SW480 (cell line): ENCODE measurements at places on chromosomes 2 and 18.

DNA sequence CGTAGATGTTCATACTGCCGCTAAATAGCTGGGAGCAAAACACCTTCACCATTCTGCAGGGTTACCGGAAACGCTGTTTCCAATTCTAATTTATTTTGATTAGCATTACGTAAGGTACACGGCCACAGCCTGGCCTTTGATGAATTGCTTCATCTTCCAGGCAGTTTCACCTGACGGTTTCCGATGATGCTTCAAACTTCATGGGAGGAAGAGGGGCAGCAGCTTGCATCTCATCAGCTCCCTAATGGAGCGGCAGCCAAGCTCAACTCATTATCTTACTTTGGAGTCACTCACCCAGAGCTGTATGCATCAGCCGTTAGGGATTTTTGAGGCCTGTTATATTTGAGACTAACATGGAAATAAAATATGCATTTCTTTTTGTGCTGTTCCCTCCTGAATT, 54.8 kb downstream of the TMEM18 start:
- no peak for DNase-seq

DNA sequence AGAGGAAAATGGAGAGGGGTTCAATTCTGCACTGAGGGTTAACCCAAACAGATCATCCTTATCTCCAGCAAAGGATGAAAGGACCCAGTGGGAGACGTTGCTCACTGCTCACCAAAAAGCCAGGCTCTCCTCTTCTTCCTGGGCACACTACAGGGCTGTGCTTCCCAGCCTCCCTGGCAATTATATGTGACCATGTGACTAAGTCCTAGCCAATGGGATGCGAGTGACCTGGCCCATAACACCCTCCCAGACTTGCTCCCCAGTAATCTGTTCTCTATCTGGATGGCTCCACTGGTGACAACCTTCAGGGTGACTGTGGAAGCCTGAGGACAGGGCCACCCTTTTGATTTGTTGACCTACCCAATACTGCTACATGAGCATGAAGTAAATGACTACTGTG, 10.9 kb upstream of the PRKCE start:
- DNase-seq = no peak

GRCh38 chr2:62785810-62786597, 80.5 kb downstream of the EHBP1 start:
- DNase-seq = no peak

DNA sequence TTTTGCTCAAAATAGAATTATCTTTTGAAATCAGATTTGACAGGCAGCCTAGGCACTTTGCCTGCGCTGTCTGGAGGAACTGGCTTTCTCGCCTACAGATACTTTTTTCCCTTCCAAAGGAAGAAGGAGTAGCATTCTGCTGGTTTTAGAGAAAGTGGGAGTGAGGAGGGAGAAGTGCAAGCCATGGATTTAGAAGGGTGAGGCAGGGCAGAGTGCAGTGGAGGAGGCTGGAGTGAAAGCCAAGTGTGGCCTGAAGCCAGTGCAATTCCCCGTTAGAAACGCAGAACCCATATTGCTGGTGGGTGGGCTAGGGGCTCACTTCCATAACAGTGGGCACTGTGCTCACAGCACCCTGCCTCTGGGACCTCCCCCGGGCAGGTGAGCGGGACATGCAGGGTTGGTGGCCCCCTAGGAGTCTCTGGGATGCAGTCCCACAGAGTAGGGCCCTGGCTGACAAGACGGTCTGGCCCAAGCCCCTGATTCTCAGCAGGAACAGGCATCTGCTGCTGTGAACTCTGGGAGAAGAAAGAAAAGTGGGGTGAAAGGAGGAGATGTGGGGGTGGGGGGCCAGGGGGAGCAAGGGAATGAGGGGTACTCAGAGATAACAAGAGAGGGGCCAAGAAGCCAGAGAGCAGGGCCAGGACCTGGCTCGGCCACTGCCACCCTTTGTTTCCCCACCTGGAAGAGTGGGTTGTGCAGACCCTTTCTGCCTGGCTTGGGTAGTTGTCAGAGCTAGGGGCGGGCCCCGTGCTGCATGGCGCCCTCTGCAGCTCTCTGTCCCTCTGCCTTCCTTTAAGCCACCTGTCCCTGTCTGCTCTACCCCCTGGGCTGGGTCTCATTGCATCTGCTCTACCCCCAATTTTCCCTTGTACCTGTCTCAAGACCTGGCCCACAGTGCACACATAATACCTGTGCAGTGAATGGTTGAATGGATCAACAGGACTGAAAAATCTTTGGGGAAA, 273.5 kb upstream of the HS6ST1 start:
- DNase-seq = no peak

- DNase-seq = no peak
Measured at GRCh38 chr2:234640657-234641056, 143.8 kb upstream of the ARL4C start.

DNA sequence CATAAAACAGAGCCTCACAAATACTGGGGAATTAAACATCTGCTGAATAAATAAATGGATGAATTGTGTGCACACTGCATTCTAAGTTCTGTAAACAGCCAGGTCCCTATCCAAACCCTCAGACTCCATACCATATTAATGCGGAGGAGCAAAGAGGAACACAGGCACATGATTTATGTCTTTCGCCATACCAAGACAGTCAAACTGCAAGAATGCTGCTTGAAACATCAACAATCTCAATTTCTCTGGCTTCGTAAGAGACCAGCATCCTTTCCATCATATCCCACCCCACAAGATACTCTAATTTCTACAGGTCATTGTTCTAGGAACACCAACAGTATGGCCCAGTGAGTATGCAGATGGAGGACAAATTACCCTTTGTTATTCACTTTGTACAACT, 15.0 kb downstream of the KANSL3 start:
- DNase-seq = no peak

DNA sequence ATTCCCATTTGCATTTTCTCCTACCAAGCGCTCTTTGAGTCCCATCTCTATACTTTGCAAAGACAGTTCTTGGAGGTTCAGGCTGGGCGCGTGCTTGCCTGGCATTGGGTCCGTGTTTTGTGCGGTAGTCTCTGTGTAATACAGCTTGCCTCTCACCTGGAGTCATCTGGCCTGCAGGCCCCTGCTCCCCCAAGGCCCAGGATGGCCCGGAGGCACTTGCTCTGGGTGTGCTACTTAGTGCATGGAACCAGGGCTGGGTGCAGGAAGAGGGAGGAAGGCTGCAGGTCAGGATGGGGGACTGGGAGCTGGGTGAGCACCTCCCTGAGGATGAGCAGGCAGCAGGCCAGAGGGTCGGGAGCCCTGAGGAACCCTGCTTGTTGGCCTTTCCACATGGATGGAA, 220.9 kb downstream of the LDLRAD4 start:
- DNase-seq = no peak

DNA sequence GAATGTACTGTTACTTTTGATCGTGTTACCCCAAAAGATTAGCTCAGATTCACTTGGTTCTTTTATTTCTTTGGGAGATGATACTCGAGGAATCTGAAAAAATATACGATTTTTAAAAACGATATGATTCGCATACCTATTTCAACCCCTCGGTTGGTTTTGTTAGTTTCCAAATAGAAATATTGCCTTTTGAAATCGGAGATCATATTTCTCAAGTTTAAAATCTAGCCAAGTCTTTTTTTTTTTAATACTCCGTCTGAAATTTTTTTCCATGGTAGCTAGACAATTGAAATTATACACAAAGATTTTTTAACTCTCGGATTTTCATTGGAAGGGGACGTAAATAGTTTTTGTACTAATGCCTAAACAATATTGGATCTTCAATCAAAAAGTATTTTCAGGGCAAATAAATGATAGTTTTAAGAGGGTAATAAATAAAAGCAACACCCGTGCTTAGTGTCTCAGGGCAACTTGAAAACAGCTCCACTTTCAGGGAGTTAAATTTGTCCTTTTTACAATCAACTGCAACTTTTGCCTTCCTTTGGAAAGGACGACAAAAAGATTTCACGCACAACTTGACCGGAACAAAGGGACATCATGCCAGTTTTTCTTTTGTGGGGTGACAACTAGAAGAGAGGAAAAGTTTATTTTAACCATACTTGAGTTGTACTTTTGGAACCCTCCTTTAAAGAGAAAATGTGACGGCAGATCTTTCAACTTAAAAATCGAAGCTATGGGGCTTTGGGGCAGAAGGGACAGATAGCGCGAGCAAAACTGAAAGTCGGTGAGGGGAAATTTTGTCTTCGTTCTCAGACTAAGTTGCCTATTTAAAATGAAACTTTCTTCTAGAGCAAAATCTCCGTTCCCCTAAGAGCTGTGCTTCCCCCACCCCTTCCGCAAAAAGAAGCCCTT, 5.8 kb upstream of the ONECUT2 start:
- DNase-seq = no peak

DNA sequence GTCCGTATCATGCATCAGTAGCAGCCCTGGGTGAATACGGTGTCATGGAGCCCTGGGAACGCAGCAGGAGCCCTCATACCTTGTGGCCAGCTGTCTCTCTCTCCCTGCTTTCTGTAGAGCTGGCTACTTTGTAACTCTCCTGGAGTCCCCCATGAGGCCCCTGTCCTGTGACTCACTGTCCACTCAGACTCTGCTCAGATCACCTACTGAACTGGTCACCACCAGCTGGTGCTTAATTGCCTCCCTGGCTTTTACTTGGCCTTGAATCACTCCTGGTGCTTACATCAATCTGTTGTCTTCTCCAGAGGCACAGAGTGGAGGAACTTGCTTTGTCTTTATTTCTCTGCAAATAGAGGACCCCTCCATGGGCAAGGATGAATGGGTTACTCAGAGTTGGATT, 172.7 kb downstream of the HRH4 start:
- DNase-seq = no peak

DNA sequence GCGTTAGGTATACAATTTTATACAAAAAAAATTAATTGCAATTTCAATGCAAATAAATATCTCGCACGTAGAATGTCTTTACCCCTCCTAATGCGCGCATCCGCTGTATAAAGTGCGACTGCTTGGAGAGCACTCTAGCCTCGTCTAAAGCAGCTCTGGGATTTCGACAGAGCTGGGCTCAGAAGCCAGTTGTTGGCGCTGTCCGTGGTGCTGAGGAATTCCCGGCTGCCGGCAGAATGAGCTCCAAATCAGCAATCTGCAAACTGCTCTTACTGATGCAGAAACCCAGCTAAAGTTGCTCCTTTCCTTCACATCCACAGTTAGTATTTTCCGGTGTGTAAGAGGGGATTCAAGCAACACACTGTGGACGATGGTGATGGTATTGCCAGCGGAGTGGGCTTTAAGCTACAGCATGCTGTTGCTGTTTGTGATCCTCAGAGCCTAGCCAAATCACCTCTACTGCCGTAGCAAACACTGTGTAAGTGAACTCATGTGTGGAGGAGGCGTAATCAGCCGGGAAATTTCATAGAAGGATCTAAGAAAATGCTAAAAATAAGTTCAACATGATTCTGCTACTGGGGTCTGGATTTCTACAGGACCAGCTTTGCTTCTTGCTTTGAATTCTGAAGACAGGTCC, at the start of gene VWC2L:
VWC2L (plus strand) TSS at position 137 of the 637 bp plus-strand sequence. CDS start 3,140 bp downstream, outside the sequence.
- DNase-seq = peak; percentile 43

GRCh38 chr2:234490271-234491091, 6.4 kb downstream of the ARL4C start:
- no peak for DNase-seq

DNA sequence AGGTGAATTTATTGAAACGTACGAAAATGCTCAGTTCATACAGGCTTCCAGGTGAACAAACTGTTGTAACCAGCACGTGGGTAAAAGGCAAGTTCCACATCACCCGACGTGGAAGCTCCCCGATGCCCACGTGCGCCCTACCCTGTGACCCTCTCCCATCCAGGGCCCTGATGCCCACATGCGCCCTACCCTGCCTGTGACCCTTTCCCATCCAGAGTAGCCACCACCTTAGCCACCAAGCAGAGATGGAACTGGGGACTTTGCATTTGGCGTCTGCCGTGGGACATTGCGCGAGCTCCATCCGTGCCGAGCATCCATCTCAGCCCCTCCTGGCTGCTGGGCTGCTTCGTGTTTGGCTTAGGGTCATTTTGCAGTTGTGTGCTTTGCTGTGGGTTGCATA, 37.5 kb downstream of the ANO7 start:
- no peak for DNase-seq

- DNase-seq = no peak
Measured at GRCh38 chr2:135063210-135063609, 11.1 kb downstream of the RAB3GAP1 start.

- no peak for DNase-seq
Measured at GRCh38 chr2:30346471-30347169, 100.4 kb upstream of the LCLAT1 start.

- DNase-seq = peak; percentile 72
Measured at GRCh38 chr2:73981081-73982001, 3.4 kb upstream of the TET3 start.

- peak; percentile 5 for DNase-seq
Measured at GRCh38 chr2:150214626-150215025, 272.8 kb downstream of the RND3 start.

DNA sequence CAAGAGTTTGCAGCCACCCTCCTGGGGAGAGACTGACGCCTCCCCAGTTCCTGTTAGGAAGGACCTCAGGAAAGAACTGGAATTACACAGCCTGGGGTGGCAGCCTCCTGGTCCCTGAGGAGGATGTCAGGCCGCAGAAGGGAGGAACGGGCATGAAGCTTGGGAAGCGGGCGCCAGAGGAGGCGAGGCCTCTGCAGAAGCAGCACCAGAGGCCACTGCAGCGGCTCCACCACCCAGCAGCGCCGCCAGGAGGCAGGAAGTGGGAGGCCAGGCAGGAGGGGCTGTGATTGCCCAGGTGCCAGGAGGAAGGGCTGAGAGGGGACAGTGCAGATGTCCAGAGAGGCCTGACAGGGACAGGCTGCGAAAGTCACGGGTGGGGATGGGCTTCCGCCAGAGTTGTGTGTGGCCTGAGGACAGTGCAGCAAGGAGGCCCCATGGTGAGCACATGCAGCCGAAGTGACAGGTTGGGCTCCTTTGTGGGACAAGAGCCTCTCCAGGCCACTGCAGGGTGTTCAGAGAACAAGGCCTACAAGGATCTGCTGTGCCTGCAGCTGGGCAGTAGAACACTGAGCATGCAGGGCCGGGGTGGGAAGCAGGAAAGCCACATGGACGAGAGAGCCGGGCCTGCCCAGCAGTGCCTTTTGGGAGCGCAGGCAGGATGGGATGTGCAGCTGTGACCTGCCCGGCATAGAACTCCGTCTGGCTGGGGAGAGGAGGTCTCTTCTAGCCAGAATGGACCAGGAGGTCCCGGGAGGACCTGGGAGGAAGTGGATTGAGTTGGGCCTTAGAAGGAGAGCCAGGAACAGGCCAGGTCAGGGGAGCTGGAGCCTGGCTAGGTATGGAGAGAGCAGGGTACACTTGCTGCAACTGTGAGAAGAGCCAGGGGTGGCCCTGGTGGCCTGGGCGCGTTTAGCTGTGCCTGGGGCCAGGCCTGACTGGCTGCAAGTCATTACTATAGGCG, 39.1 kb upstream of the ALPP start:
- DNase-seq = no peak

- no peak for DNase-seq
Measured at GRCh38 chr2:126653761-126654160, 2.2 kb upstream of the GYPC start.

- peak; percentile 57 for DNase-seq
Measured at GRCh38 chr2:9692456-9693195, 61.8 kb upstream of the YWHAQ start.

GRCh38 chr2:84906900-84907714, 1.7 kb downstream of the TMSB10 start:
- peak; percentile 97 for DNase-seq

GRCh38 chr18:77478646-77479442, 229.2 kb downstream of the GALR1 start:
- no peak for DNase-seq
